Activated CD8-positive, alpha-beta memory T cell treated with anti-CD3 and anti-CD28 coated beads for 4 hours (primary cell): ENCODE measurements at places on chromosomes 7 and 10.

- DNase-seq = peak; percentile 41
Measured at GRCh38 chr10:26486990-26487850, 49.1 kb downstream of the APBB1IP start.

GRCh38 chr7:154308928-154309327 lies 256.7 kb downstream of the DPP6 start:
- no peak for DNase-seq

- DNase-seq = peak; percentile 65
Measured at GRCh38 chr10:30529373-30529998, 95.5 kb downstream of the MAP3K8 start.

DNA sequence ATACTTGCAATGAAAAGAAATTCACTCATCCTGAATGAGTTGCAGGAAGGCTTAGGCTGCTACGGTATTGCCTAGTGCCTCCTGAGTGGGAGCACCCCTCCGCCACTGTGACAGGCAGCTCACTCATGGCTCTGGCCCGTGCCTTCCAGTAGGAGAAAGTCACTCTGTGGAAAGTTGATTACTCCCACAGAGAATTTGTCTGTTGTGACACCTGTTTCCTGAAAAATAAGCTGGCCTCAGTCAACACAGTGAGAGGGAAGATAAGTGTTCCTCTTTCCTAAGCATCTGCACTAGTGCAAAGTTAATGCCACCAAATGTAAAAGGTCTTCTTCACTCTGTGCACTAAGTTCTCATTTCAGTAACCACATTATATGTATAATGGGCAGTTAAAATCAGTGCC lies 158.8 kb upstream of the INHBA start:
- DNase-seq = no peak

- DNase-seq = no peak
Measured at GRCh38 chr10:129792141-129792540, 171.9 kb downstream of the EBF3 start.

- no peak for DNase-seq
Measured at GRCh38 chr7:91239171-91239604, 25.0 kb upstream of the FZD1 start.

DNA sequence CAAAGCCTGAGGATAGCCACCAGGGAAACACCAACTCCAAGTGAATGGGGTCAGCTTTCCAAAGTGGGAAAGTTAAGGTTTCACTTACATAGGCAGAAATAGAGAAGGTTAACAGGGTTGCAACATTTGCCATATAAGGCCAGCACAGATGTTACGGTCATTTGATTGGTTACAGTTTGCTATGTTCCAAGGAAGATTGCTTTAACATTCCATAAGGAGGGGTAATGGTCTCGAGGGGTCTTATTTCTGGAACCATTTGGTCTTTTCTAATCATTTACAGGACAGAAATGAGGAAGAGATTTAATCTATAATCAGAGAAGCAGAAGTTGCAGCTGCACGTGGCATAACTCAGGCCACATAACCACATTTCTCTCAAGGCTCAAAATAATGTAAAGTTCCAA lies 679.4 kb upstream of the C7orf33 start:
- DNase-seq = no peak

DNA sequence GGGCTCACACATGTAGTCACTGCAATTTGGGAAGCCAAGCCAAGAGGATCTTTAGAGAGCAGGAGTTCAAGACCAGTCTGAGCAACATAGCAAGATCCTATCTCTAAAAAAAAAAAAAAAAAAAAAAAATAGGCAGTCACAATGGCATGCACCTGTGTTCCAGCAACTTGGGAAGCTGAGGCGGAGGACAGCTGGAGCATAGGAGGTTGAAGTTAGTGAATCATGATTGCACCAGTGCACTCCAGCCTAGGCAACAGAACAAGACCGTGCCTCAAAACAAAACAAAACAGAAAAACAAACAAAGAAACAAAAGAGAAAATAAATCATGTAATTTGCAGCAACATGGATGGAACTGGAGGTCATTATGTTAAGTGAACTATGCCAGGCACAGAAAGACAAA lies 33.6 kb upstream of the BICC1 start:
- no peak for DNase-seq

GRCh38 chr7:44489955-44490350 lies 505 bp downstream of the NUDCD3 start:
- DNase-seq = no peak

DNA sequence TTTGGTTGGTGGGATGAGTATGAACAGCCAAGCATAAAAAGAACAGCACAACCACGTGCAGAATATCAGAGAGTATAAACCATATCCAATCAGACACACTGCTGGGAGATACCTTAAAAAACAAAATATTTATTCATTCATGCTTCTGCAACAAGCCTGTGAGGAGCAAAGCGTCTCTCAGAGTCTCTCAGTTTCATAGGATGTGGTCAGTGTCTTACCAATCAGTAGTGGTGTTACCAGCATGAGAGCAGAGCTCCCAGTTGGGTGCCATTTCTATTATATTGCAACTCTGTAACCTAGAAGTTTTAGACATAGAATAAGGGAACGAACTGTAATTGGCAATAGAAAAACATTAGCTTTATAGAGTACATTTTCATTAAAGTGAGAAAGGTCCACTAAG lies 445.9 kb upstream of the LRRN3 start:
- no peak for DNase-seq

GRCh38 chr7:103541026-103541425 lies 95.0 kb upstream of the SLC26A5 start:
- DNase-seq = no peak
